ENCODE measurements at places on chromosomes 4 and X. TPM values are rescaled to one million over a fixed set of nuclear protein-coding genes. Genes with fewer than 3 reads are reported as not detected.

- DNase-seq, result no peak
- no peak overlapping the region for H3K27ac ChIP-seq
- H3K36me3 ChIP-seq, result no peaks in the 10 kb centered on the region
- no peak overlapping the region for H3K4me3 ChIP-seq
Observed at GRCh38 chrX:137194164-137194563, 160.4 kb upstream of the GPR101 start.

GRCh38 chrX:6299724-6300123 lies 71.1 kb upstream of the NLGN4X start:
- no peaks in the 10 kb centered on the region for H3K36me3 ChIP-seq
- no peak for DNase-seq
- H3K4me1 ChIP-seq, result no peaks in the 10 kb centered on the region
- H3K27ac ChIP-seq, result no peak overlapping the region

- peaks cover 5% of the 10 kb centered on the region for H3K4me1 ChIP-seq
- peaks cover 4% of the 10 kb centered on the region for H3K36me3 ChIP-seq
- no peak overlapping the region for H3K4me3 ChIP-seq
- H3K27me3 ChIP-seq, result peaks cover 11% of the 10 kb centered on the region
- H3K27ac ChIP-seq, result no peak overlapping the region
Observed at GRCh38 chr4:109735566-109736365, 5.9 kb upstream of the PLA2G12A start.

Gene CPZ
- not detected for total RNA-seq

GRCh38 chr4:140185412-140186081 lies 31.6 kb upstream of the MAML3 start:
- no peak overlapping the region for H3K27ac ChIP-seq
- no peak overlapping the region for H3K4me3 ChIP-seq
- no peaks in the 10 kb centered on the region for H3K4me1 ChIP-seq
- no peaks in the 10 kb centered on the region for H3K36me3 ChIP-seq
- peaks cover 40% of the 10 kb centered on the region for H3K27me3 ChIP-seq
- DNase-seq, result no peak

DNA sequence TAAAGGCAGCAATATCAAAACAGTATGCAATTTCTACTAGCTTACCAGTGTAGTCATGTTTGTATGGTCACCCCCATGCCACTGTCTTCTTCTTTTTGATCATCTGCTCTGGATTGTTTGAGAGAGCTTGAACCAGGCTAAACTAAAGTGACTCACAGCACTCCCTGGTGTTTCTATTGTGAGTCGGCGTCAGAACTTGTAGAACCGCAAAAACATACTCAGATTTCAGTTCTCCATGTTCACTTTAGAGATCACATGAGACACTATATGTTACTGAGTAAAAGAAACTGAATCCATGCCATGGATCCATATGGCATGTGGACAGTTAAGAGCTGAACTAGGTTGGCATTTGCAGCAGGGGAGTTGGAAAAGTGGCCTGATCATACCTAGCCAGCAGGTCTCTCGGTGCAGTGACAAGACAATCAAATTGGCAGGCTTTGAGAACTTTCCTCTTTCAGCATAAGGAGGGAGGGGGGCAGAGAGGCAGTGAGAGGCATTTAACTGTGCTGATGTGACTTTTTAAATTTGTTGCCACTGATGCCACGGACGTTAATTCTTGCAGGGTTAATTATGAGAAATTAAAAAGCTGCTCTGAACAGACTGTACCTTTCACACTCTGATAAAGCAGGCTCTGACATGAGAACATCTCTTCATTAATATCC lies 88.4 kb downstream of the AFF2 start:
- no peaks in the 10 kb centered on the region for H3K4me1 ChIP-seq
- H3K27ac ChIP-seq, result no peak overlapping the region
- H3K36me3 ChIP-seq, result no peaks in the 10 kb centered on the region
- DNase-seq, result no peak

Gene TMEM35A
- total RNA-seq, result not detected

DNA sequence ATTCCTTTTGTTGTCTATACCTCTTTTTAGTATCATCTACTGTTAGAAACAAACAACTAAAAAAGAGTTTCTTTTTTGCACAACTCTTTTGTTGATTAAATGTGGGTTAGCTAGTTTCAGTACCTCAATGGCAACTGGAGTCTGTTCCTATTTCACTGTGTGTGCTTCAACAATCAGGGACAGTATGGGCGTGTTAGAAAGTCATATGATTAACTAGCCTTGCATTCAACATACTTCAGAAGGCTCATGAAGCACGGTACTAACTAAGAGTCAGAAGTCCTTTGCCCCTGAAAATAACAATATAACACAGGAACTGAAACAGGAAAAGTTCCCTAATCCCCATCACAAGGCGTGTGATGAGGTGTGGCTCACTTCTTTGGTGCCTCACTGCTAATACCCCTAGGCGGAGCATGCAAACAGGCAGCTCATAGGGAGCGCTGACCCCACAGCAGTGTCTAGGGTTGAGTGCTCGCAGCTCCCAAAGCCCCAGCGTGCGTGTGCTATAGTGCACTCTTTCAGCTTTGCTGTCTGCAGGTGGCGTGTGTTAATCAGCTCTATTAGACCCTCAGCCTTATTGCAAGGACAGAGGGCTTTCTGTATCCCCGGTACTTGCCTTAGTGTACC lies 203.1 kb upstream of the NDST3 start:
- no peak for DNase-seq
- no peaks in the 10 kb centered on the region for H3K4me1 ChIP-seq
- no peak overlapping the region for H3K27ac ChIP-seq
- no peaks in the 10 kb centered on the region for H3K36me3 ChIP-seq
- H3K4me3 ChIP-seq, result no peak overlapping the region
- no peaks in the 10 kb centered on the region for H3K27me3 ChIP-seq

Gene GDI1
- total RNA-seq, result 223 TPM

Gene CSN1S1
- total RNA-seq, result not detected

GRCh38 chr4:182235021-182235795 lies 8.0 kb upstream of the TENM3 start:
- DNase-seq, result no peak
- no peaks in the 10 kb centered on the region for H3K27me3 ChIP-seq
- no peaks in the 10 kb centered on the region for H3K4me1 ChIP-seq
- no peaks in the 10 kb centered on the region for H3K36me3 ChIP-seq
- no peak overlapping the region for H3K27ac ChIP-seq

DNA sequence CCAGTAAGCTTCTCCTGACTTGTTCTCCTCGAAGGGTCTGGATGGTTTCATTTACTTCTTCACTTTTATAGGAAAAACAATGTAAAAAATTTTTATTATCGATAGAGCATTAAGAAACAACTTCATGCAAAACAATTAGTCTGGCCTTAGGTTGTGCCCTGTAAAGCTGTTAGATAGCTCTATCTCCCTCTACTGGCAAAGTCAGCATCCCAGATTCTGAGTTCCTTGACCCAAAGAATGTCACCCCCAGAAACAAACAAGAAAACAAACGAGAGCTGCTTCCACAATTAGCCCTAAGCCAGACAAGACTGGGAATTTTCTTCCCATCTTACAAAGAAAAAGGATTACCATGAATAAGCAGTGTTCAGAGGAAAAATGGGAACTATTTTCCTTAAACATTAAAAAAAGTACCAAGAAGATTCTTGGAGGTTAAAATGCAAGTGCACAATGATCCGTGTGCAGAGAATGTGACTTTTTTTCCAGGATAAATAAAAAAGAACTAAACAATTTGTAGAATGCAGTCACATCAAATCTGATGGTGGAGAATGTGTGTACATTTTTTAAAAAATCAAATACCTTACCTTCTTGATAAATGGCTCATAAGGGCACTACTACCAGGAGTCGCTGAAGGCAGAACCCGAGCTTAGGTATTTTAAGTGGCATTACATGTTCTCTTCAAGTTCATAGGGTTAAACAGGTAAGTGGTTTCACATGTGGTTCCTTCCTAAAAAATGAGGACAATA lies 293.2 kb downstream of the FBXO8 start:
- no peaks in the 10 kb centered on the region for H3K36me3 ChIP-seq
- no peak overlapping the region for H3K27ac ChIP-seq
- H3K4me3 ChIP-seq, result no peak overlapping the region
- DNase-seq, result no peak
- H3K4me1 ChIP-seq, result no peaks in the 10 kb centered on the region

GRCh38 chrX:17409566-17410290 lies 34.7 kb downstream of the NHS start:
- H3K4me1 ChIP-seq, result no peaks in the 10 kb centered on the region
- H3K36me3 ChIP-seq, result no peaks in the 10 kb centered on the region
- DNase-seq, result no peak
- no peaks in the 10 kb centered on the region for H3K27me3 ChIP-seq

Gene ZC4H2
- 6.6 TPM for total RNA-seq

DNA sequence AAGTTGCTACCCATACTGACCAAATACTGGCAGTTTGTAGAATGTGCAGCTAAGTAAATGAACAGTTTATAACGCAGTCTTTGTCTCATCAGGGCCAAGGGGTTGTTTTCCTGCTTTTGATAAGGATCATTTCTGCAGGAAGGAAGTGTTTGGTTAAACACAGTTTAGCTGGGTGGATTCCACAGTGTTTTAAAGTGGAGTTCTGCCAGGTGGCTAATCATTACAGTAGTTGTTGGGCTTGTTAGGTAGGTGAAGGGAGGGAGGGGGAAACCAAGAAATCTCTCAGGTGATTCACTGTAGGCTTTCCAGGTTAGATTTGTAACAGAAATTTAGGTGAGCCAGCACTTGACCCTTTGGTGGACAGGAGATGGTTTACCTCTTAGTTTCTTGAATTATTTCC lies 58.1 kb downstream of the FNIP2 start:
- H3K36me3 ChIP-seq, result peaks cover 15% of the 10 kb centered on the region
- peak overlapping the region; percentile 80 for H3K4me3 ChIP-seq
- no peak for DNase-seq
- no peaks in the 10 kb centered on the region for H3K27me3 ChIP-seq
- peaks cover 41% of the 10 kb centered on the region for H3K4me1 ChIP-seq

Gene DEFB131A
- total RNA-seq, result not detected

- no peaks in the 10 kb centered on the region for H3K27me3 ChIP-seq
- no peak overlapping the region for H3K4me3 ChIP-seq
- DNase-seq, result peak; percentile 72
- peaks cover 10% of the 10 kb centered on the region for H3K36me3 ChIP-seq
- H3K27ac ChIP-seq, result no peak overlapping the region
Observed at GRCh38 chr4:7802093-7802726, 137.5 kb downstream of the AFAP1 start.

Gene TBC1D9
- 3.1 TPM for total RNA-seq

Gene AR
- 1.5 TPM for total RNA-seq

GRCh38 chr4:36196145-36196913 lies 48.0 kb downstream of the ARAP2 start:
- DNase-seq, result no peak
- no peak overlapping the region for H3K4me3 ChIP-seq
- peaks cover 28% of the 10 kb centered on the region for H3K4me1 ChIP-seq
- H3K27ac ChIP-seq, result peak overlapping the region; percentile 85
- peaks cover 2% of the 10 kb centered on the region for H3K36me3 ChIP-seq

DNA sequence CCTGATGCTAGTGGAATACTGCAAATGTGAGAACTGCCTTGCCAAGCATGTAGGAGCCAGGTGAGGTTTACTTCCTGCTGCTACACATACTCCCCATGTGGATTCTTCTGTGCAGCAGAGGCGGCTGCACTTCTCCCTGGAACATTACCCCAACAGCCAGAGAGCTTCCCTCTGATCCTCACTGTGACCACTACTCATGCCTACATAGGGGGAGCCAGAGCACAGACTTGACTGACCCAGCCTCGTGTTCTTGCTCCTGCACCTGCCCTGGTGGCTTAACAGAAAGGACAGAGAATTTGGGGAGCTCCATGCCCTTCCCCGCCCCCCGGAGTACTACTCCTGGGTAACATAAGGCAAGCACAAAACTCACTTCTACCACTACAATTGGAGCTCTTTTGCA lies 38.4 kb downstream of the UGT2A2 start:
- no peak for DNase-seq
- H3K4me1 ChIP-seq, result no peaks in the 10 kb centered on the region
- H3K36me3 ChIP-seq, result no peaks in the 10 kb centered on the region
- H3K27ac ChIP-seq, result no peak overlapping the region

Gene RGN
- not detected for total RNA-seq

DNA sequence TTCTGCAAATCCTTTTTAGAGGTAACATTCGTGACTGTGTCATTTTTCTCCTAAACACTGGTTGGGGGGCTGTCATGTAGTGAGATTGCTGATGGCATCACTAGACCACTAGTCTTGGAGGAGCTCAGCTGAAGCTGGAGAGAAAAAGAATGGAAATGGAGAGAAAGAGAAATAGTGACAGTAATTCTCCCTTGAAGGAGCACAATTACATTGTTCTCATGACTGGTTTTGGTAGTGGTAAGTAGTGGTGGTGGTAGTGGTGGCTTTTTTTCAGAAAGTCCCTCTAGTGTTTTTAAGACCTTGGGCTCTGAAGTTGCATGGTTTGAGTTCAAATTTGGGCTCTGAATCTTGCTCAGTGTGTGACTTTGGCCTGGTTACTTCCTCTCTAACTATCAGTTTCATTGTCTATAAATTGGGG lies 99.8 kb downstream of the LARP7 start:
- DNase-seq, result no peak
- peaks cover 3% of the 10 kb centered on the region for H3K4me1 ChIP-seq
- H3K27ac ChIP-seq, result no peak overlapping the region

DNA sequence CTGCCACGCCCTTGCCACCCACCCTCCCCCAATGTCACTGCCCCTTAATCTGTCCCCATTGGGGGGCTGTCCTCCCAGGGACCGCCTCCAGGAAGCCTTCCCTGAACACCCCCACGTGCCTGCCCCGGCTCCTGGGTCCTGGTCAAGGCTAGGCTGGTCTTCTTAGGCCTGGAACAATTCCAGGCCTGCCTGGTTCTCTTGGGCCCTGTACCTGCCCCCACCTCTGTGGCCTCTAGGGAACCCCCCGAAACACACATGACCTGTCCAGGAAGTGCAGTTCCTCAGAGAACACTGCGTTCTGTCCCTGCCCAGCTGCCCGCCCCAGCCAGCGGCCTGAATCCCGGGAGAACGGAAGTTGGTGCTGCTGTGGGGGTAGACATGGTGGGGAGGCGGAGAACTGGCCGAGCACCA lies 5.1 kb downstream of the MXD4 start:
- no peak for DNase-seq
- no peaks in the 10 kb centered on the region for H3K27me3 ChIP-seq
- peak overlapping the region; percentile 14 for H3K27ac ChIP-seq
- H3K4me3 ChIP-seq, result no peak overlapping the region

Gene TAPT1
- total RNA-seq, result 83.6 TPM

- H3K4me3 ChIP-seq, result no peak overlapping the region
- no peaks in the 10 kb centered on the region for H3K36me3 ChIP-seq
- H3K27me3 ChIP-seq, result no peaks in the 10 kb centered on the region
- no peak overlapping the region for H3K27ac ChIP-seq
- no peak for DNase-seq
Observed at GRCh38 chr4:27474691-27475090, 614.0 kb downstream of the STIM2 start.

Gene ZNF732
- total RNA-seq, result not detected
